ENCODE measurements at places on chromosomes 13 and 19.

- DNase-seq: peak; percentile 91
Observed at GRCh38 chr19:41945135-41945766, 13.9 kb downstream of the RABAC1 start.

DNA sequence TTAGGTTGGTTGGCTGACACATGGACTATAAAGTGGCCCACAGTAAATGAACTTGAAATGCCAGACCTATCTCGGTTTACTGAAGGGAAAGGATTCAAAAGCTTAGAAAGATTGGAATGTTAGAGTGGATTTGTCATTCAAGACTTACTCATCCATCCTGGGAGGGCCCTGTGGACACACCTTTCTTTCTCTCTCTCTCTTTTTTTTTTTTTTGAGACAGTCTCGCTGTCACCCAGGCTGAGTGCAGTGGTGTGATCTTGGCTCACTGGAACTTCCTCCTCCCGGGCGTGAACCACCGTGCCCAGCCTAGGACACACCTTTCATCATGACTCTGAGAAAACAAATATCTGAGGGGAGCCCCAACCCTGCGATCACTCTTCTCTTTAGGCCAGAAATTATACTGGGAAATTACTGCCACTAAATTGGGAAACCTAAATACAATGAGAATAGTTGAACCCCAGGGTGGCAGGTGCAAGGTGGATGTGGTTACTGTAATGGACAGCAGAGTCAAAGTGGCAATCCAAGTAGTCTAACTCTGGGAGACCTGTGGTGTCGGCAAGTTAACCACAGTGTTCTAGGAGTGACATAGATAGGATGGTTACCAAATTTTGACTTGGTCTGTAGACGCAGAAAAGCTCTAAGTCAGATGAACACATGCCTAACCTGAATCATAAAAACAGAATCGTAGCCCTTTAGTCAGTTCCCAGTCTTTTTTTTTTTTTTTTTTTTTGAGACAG is 47.1 kb upstream of the ZMYM5 start:
- no peak for DNase-seq

DNA sequence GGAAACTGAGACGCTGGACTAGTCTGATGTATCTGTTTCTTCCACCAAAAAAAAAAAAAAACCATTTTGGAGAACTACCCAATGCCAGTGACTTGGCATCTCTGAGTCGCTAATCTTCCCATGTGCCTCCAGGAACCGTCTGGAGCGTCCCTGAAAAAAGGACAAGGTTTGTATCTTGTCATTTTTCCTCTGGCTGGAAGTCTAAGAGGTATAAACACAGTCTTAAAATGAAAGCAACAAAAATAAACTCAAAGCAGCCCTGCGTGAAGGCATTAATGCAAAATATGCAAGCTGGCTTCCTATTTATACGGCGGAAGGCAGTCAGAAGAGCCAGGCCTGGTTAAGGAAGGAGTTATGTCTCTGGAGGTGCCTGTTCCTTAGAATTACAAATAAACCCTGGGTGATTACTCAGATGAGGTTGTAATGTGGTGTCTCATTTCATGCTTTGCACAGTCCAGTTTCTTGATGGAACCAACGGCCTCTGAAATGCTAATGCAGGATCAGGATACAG is 20.3 kb downstream of the ACTN4 start:
- DNase-seq: no peak

DNA sequence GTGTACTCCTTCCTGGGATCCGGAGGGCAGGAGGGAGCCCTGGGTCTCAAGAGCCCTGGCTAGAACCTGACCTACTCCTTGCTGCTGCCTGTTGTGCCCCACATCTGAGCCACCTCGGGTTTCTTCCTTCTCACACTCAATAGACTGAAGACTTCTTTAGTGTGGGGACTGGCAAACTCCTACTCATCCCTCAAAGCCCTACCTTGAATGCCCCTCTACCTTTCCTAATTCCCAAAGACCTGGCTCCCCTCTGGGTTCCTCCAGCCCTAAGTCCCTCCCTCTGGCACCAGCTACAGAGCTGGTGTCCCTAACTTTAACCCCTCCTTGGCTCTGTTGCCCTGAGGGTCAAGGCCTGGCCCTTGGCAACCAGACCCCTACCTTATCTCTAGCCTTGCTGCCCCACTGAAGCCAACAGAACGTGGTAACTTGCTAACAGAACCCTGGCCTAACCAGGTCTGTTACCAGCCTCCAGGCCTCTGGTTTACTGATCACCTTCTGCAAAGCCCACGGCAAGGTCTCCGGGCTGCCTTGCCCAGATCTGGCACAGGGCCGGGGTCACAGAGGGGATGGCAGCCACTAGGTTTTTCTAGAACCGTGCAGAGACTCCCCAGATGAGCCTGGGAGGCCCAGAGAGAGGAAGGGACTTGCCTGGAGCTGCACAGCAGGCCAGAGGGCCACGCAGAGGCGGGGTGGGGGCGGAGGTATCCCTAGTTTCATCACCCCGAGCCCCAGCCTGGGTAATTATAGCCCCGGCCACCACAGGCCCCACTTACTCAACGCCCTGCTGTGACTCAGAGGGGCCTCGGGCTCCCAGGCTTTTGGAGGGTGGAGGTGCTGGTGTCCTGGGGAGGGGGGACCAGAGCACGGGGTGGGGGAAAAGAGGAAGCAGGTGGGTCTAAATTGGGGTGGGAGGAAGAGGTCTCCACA is 15.3 kb downstream of the ZBTB7A start:
- peak; percentile 45 for DNase-seq

- DNase-seq: no peak
Observed at GRCh38 chr13:34037636-34038540, 219.9 kb downstream of the RFC3 start.

DNA sequence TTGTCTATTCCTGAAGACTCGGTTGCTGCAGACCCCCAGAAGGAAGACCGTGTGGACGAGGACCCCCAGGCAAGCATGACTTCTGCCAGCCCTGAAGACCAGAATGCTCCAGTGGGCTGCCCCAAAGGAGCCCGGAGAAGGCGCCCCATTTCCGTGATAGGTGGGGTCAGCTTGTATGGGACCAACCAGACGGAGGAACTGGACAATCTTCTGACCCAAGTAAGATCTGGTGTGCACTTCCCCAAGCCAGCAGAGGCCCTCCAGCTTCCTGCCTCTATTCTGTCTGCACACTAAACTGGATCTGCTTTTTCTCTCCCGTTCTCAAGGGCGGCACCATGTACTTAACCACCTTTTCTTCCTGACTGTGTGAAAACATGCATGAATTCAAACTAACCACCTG is 59.8 kb upstream of the C1QTNF9 start:
- DNase-seq: no peak

DNA sequence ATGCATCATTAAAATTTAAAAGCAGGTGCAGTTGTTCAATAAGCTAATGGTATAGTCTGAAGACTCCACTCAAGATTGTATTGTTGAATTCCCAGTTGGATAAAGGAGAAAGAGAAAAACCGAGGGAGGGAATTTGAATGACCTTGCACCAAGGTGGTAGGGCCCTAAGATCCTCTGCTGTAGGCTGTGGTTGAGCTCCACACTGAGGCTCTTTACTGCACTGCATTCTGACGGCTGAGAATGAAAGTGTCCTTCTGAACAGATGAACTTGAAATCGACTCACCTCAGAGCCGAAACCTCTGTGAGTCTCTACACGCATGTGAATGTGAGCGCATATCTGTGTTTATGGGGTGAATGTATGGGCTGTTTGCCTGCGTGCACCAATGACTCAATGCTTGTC is 388.9 kb upstream of the DACH1 start:
- no peak for DNase-seq

- no peak for DNase-seq
Observed at GRCh38 chr13:97904059-97904458, 49.4 kb upstream of the IPO5 start.

Data from T-helper 2 cell treated with Interferon-gamma antibody and Interleukin-4, amounts not matched to agents 5 μg/mL and 100 μg/mL, for 36 hours (primary cell).